Kasumi-1 (cell line): ENCODE measurements at places on chromosomes 13 and 19.
A peak's percentile ranks its signal among the peaks of the same experiment; 100 is the strongest.

- no peak for DNase-seq
Measured at GRCh38 chr19:29785955-29786589, 25.7 kb upstream of the CCNE1 start.

DNA sequence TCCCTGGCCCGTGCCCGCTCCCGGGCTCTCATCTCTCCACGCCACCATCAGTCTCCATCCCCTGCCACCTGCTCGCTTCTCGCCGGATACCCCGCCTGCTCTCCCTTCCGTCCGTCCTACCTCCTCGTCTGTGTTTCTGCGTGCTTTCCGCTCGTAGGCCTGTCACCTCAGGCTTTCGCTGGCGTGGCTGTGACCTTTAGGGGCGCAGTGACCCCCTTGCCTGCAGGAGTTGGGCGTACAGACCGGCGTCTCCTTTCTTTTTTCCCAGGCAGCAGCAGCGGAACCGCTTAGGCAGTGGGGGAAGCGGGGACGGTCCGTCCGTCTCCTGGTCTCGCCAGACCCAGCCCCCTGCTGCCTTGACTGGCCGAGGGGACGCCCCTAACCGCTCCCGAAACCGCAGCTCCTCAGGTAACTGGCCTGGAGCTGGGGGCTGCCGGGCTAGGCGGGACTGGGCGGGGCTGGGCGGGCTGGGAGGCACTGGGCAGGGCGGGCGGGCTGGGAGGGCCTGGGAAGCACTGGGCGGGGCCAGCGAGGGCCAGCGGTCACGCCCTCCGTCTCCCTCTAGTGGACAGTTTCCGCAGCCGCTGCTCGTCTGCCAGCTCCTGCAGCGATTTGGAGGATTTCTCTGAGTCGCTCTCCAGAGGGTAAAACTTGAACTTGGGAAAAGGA is 6.3 kb downstream of the PGLYRP1 start:
- peak; percentile 53 for DNase-seq

DNA sequence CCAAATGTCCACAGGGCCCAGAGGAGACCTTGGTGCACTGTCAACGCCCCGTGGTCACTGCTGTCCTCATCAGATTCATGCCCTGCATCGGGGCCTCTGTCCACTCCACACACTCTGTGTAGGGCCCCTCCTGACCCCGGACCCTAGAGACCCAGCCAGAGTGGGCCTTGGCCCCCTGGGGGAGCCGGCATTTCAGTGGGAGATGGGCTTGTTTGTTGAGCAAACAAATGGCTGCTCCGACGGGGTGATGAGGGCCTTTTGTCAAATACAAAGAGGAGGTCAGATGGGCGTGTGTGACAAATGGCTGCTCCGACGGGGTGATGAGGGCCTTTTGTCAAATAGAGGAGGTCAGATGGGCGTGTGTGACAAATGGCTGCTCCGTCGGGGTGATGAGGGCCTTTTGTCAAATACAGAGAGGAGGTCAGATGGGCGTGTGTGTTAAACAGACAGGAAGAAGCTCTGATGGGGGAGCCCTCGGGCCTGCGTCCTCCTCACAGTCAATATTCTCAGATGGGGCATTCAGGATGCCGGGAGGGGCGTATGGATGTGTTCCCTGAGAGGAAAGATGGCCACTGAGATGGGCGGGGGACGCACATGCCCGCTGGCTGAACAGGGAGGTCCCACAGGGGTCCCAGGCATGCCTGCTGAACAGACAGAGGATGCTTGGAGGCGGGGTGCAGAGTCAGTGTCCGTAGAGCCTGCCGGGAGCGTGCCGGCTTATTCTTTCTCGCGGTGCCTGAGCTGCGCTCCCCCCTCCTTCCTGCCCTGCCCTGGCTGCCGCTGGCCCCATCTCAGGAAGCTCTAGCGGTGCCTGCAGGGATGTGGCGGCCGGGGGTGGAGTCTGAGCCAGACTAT is 36.3 kb downstream of the SMIM24 start:
- peak; percentile 94 for DNase-seq

DNA sequence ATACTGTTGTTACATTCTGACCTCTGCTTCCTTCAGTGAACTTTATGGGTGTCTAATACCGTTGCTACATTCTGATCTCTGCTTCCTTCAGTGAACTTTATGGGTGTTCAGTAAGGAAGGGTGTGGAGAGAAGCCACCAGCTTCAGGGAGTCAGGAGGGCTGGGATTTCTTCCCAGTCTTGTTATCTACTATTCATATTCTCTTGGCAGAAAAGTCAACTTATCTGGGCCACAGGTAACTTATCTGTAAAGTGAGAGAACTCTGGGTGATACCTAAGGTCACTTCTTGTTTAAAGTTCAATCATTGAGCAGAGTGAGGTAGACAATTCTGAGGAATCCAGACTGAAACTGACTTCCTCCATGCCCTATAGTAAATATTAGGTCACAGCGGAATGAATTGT is 71.2 kb upstream of the STK24 start:
- no peak for DNase-seq

DNA sequence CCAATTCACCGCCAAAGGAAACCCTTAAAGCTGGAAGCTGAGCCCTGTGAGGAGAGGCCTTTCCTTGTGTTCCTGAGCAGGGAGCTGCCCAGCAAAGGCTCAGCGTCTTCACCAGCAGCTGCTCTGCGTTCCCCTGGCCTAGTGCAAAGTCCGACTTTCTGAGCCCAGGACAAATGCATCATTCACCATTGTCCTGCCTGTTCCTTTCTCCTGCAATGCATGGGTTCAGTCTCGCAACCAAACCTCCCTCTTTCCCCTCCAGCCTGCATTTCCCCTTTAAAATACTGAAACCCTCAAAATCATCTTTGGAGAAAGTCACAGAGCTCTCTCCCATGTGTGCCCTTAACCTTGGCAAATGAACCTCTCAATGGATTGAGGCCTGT is 12.9 kb upstream of the TMEM255B start:
- DNase-seq = no peak

- no peak for DNase-seq
Measured at GRCh38 chr13:45490068-45490467, 25.3 kb downstream of the COG3 start.

- DNase-seq = peak; percentile 8
Measured at GRCh38 chr19:8528500-8528899, 14.5 kb upstream of the ZNF414 start.

- no peak for DNase-seq
Measured at GRCh38 chr13:65613004-65613403, 1617.1 kb downstream of the PCDH9 start.

DNA sequence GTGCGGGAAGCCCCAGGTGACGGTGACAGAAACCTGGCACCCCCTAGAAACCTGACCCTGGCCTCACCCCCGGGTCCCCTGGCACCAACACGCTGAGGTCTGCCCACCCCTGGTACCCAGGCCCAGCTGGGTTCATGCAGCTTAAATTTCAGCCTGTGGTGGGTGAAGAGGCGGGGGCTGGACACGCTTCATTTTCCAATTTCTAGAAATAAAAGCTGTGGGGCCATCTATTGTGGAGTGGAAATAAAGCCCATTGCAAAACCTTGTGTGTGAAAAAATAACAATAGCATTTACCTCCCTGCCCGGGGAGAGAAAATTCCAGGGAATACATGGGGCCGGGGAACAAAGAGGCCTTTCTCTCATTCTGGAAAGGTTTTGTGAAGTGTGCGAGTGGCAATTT is 7.5 kb upstream of the FUT5 start:
- DNase-seq = no peak

- no peak for DNase-seq
Measured at GRCh38 chr13:95492044-95492801, 60.3 kb upstream of the CLDN10 start.

DNA sequence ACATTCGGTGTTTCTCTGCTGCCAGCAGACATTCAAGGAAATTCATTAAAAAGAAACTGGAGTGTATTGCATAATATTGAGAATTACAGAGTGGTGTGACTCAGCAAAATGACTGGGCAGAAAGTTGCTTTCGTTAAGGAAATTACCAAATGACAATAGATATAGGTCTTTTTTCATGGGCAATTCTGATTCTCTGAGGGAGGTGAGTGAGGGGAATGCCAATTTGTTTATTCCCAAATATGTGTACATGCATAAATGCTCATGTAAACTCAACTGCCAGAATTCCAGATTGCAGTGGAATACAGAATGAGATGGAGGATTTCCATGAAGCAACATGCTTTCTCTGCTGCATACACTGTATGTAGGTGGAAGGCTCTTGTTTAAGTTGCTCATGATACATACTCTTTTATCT is 1730.1 kb downstream of the SLITRK5 start:
- peak; percentile 31 for DNase-seq

DNA sequence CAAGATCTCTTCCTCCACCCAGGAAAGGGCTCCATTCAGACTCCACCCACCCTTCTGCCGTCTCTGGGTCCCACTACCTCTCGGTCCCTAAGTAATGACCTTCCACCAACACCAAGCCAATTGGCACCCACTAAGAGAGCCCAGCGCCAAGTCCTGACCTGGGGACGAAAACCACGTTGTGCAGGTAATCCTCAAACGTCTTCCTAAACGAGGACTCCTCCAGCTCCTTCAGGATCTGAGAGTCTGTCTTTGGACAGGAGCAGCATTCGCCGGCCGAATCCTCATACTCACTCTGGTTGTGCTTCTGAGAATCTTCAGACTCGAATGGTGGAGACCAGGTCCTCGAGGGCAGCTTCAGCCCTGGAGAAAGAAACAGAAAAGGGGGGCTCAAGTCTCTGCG is 83.1 kb downstream of the ZNF557 start:
- no peak for DNase-seq

- peak; percentile 36 for DNase-seq
Measured at GRCh38 chr19:55484593-55485438, at the start of gene NAT14. Gene NAT14 (plus strand): TSS chr19:55485188. CDS start chr19:55485709, 521 bp downstream.

GRCh38 chr13:47499358-47500150 is 501.5 kb downstream of the SUCLA2 start:
- peak; percentile 84 for DNase-seq

- DNase-seq = no peak
Measured at GRCh38 chr13:21147827-21148226, 28.5 kb downstream of the SKA3 start.

GRCh38 chr19:10719466-10719961 is 1.6 kb downstream of the DNM2 start:
- DNase-seq = peak; percentile 61

DNA sequence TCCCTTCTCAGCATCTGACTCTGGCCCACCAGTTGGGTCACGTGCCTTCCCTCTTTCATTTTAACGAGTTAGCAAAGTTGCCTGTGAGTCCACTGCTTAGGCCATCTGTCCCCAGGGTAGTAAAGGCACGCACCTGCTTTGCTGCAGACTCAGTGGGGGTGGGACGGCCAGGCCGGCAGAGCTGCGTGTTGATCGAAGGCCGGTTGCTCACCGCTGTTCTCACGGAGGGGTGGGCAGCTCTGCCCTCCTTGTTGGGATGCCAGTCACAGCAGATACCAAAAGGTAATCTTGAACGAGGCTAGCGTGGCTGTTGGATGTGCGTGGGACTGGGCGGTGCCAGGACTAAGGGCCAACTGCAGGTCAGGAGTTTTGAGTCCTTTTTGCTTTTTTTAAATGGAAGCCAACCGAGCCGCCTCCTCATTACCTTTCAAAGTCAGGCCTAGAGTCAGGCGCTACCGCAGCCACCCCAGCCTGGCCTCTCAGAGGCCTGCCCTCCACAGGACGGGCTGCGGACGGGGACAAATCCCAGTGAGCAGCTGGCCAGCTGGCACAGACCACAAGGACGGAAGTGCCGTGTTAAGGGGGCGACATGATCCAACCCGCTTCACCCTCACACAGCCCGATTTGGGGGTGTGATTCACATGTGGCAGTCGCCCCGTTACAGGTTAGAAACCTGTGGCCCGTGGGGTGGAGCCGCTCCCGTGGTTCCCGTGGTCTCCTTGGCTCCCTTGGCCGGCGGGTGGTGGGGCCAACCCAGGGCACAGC is 20.6 kb downstream of the ADPRHL1 start:
- DNase-seq = no peak

DNA sequence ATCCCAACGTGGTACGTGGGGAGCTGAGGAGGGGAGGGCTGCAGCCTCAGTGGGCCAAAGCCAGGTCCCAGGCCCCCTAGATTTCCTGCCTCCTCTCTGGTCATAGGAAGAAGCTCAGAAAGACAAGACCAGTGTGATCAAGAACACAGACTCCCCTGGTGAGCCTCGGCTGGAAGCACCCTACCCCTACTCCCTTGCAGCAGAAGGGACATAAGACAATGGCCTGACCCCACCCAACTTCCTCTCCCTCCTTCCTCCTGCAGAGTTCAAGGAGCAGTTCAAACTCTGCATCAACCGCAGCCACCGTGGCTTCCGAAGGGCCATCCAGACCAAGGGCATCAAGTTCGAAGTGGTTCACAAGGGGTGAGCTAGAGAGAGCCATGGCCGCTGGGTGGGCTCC is 11.5 kb downstream of the PODNL1 start:
- DNase-seq = no peak

GRCh38 chr19:14106840-14107239 is 10.7 kb downstream of the PRKACA start:
- DNase-seq = no peak

- no peak for DNase-seq
Measured at GRCh38 chr19:50202386-50202785, 1.0 kb upstream of the MYH14 start.

- no peak for DNase-seq
Measured at GRCh38 chr13:24842549-24843274, 78.7 kb downstream of the RNF17 start.

DNA sequence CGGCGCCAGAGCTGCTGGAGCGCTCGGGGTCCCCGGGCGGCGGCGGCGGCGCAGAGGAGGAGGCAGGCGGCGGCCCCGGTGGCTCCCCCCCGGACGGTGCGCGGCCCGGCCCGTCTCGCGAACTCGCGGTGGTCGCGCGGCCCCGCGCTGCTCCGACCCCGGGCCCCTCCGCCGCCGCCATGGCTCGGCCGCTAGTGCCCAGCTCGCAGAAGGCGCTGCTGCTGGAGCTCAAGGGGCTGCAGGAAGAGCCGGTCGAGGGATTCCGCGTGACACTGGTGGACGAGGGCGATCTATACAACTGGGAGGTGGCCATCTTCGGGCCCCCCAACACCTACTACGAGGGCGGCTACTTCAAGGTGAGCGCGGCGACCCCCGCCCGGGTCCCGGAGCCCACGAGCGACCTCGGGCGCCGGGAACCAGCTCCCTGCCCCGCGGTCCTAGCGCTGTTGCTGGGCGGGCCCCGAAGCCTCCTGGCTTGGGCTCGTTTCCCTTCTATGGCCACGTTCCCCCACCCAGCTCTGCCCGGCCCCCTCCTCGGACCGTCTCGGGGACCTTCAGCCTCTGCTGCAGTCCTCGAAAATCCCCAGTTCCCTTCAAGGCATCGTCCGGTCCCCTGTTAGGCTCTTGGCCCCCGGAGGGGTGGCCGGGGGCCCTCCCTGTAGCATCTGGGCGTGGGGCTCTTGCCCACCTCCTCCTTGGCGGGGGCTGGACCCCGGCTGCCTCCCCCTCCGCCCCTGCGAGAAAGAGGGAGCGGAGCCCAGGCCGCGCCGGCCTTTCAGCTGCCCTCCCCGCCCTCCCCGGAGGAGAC is at the start of gene CDC34:
Gene CDC34 (plus strand): TSS at position 8 of the 808 bp plus-strand sequence. CDS start 172 bp downstream, at position 180.
- DNase-seq = no peak

- no peak for DNase-seq
Measured at GRCh38 chr13:98273067-98273823, 96.2 kb upstream of the RNF113B start.

GRCh38 chr13:44313674-44314073 is 60.0 kb upstream of the SERP2 start:
- DNase-seq = no peak

- no peak for DNase-seq
Measured at GRCh38 chr13:79455331-79455730, 25.6 kb upstream of the NDFIP2 start.
